ENCODE measurements at places on chromosomes 6 and 20. TPM values are rescaled to one million over a fixed set of nuclear protein-coding genes. Genes with fewer than 3 reads are reported as not detected.

RRP36 gene
- total RNA-seq, result 28.3 TPM

GRCh38 chr6:170243386-170243785, 47.5 kb downstream of the DLL1 start:
- H3K27ac ChIP-seq, result no peak overlapping the region
- H3K4me3 ChIP-seq, result no peak overlapping the region
- no peak for DNase-seq

LRRC1 gene
- 13.2 TPM for total RNA-seq

GSTA3 gene
- total RNA-seq, result not detected

OLIG3 gene
- not detected for total RNA-seq

- H3K27me3 ChIP-seq, result no peaks in the 10 kb centered on the region
- H3K36me3 ChIP-seq, result no peaks in the 10 kb centered on the region
- no peaks in the 10 kb centered on the region for H3K4me1 ChIP-seq
- H3K27ac ChIP-seq, result no peak overlapping the region
- no peak for DNase-seq
These were observed 161.5 kb upstream of the ADGRB3 start for GRCh38 chr6:68473433-68474210.

LRFN2 gene
- 0.33 TPM for total RNA-seq

MYLK2 gene
- total RNA-seq, result 9.3 TPM

DNA sequence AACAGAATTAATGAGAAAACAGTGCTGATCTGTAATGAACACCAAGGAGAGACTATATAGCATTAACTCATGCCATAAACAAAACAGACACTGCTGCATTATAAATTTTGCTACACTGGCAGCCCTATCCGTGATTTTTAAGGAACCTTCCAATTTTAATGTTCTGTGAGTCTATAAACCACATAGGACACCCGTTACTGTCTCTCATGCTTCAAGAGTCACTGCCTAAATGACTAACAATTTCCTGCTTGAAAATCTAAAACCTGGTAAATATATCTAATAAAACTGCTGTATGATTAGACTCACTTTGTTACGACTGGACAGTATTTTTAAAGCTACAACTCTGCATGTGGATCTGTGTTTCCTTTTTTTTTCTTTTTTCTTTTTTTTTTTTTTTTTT, 8.7 kb downstream of the CHD6 start:
- no peak overlapping the region for H3K4me3 ChIP-seq
- H3K27me3 ChIP-seq, result no peaks in the 10 kb centered on the region
- H3K36me3 ChIP-seq, result no peaks in the 10 kb centered on the region
- DNase-seq, result no peak
- no peak overlapping the region for H3K27ac ChIP-seq
- peaks cover 14% of the 10 kb centered on the region for H3K4me1 ChIP-seq

PTK6 gene
- total RNA-seq, result 3.0 TPM

DNA sequence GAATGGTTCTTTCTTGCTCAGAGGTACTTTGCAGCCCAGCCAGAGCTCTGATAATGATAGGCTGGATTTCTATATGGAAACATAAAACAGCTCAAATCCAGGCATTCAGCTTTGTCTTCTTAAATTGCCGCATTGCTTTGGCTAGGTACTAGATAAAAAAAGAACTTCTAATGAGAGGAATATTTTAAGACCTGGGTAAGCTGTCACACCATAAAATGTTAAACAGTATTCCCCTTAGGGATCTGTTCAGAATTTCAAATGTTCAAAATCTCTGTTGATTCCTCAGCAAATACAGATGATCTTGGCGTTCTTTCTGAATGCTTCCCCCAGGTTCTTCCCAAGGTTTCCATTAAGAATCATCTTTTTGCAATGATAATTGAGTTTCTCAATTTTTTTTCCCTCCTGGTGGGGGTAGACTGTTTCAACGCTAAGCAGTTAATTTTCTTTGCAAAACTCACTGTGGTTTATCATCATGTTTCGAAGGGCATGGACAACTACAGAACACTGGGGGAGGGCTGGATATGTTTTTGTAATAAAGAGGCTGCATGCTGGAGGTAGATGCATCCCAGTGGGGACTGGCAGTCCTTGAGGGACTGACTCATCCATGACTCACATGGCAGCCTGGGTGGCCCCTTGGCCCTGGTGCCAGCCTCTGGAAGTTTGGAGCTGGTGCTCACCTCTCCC, 31.0 kb downstream of the TIAM2 start:
- H3K27me3 ChIP-seq, result no peaks in the 10 kb centered on the region
- no peak overlapping the region for H3K4me3 ChIP-seq
- no peaks in the 10 kb centered on the region for H3K4me1 ChIP-seq
- no peak for DNase-seq
- H3K27ac ChIP-seq, result no peak overlapping the region

GRCh38 chr6:55320696-55321086, 6.6 kb upstream of the GFRAL start:
- no peak overlapping the region for H3K27ac ChIP-seq
- no peak overlapping the region for H3K4me3 ChIP-seq
- H3K4me1 ChIP-seq, result no peaks in the 10 kb centered on the region
- DNase-seq, result no peak

B3GALT4 gene
- total RNA-seq, result 5.6 TPM

DNA sequence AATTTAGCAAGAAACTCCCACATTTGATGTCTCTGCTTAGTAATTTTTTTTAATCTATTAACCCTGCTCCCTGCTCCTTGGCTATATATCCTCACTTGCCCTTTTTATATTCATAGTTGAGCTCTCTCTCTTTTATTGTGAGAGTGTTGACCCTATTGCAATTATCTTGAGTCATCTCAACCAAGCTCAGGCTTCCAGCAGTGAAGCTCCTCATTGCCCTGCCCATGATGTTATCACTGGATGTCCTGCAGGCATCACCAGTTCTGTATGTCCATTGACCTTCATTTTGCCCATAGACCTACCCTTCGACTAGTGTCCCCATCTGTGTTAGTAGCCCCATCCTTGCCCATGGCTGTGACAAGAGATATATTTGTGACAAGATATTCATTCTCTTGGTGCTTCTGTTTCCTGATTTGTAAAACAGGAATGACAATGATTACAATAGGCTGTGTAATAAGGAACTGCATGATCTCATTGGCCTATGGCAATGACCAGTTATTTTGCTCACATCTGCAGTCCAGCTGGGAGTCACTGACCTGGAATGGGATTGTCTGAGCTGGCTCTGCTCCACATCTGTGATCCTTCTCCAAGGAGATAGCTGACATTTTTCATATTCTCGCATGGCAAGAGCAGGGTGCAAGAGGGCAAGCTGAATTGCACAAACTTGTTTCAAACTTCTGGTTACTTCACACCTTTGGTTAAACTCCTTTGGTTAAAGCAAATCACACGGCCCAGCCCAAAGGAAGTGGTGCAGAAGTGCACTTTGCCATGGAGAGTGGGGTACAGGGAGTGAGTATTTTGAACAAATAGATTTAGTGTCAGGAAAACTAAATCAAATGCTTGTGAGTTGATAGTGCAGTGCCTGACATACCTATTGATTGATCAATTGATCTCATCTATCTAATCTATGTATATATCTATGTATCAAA, 47.7 kb upstream of the CST5 start:
- no peaks in the 10 kb centered on the region for H3K36me3 ChIP-seq
- DNase-seq, result no peak
- H3K27me3 ChIP-seq, result no peaks in the 10 kb centered on the region

MTCH1 gene
- 152 TPM for total RNA-seq

GRCh38 chr6:82006027-82006738, 241.4 kb downstream of the IBTK start:
- H3K27me3 ChIP-seq, result no peaks in the 10 kb centered on the region
- DNase-seq, result no peak
- H3K4me1 ChIP-seq, result no peaks in the 10 kb centered on the region
- H3K36me3 ChIP-seq, result no peaks in the 10 kb centered on the region
- H3K4me3 ChIP-seq, result no peak overlapping the region

GGT7 gene
- 19.2 TPM for total RNA-seq

DNA sequence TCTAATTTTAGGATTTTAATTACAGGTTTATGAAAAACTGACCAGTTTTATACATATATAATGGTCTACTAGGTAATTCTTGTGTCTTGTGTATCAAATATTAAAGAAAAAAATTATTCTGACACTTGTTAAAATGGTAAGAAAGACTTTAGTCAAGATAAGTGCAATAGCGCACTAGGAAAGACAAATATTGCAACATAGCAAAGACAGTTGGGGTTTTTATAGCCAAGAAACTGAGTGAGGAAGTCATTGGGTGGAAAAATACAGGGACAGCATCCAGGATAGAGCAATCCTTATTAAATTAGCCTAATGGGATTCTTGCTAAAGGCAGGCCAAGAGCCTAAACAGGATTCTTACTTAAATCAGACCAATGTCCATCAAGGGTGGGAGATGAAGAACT, 71.1 kb downstream of the ROS1 start:
- H3K4me1 ChIP-seq, result no peaks in the 10 kb centered on the region
- DNase-seq, result no peak
- H3K27ac ChIP-seq, result no peak overlapping the region

AMD1 gene
- total RNA-seq, result 60.3 TPM

- peak overlapping the region; percentile 50 for H3K27ac ChIP-seq
- no peaks in the 10 kb centered on the region for H3K36me3 ChIP-seq
- H3K4me3 ChIP-seq, result no peak overlapping the region
- H3K4me1 ChIP-seq, result peaks cover 7% of the 10 kb centered on the region
- H3K27me3 ChIP-seq, result no peaks in the 10 kb centered on the region
These were observed 118.0 kb downstream of the OPRM1 start for GRCh38 chr6:154157082-154157481.

SPTLC3 gene
- total RNA-seq, result 18.4 TPM

DNA sequence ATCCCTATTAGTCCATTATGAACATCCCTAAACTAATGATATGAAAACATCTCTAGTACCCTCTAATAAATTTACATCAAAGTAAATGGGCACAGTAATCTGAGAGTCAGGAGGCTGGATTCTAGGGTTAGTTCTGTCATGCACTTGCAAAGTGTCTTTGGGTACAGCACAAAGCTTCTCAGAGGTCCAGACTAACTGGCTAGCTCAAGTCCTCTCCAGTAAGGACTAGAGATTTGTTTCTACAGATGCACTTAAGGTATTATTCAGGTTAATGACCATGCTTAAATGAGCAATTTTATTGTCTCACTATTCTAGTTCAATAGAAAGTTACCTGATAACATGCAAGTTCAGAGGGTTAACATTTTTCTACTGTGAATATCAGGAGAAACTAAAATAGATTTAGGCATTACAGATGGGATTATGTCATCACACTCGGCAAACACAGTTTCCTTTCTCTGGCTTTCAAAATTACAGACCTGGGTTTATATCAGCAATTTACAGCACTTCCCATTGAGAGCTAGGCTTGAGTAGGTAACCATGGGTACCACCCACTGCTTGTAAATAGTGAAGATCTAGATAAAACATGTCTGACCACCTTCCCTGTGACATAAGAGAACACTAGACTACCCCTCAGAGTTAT, 402.9 kb upstream of the RUNX2 start:
- DNase-seq, result no peak
- no peak overlapping the region for H3K4me3 ChIP-seq
- no peaks in the 10 kb centered on the region for H3K27me3 ChIP-seq
- H3K27ac ChIP-seq, result no peak overlapping the region

Measured in body of pancreas (tissue), 4 donors.